ENCODE measurements at places on chromosomes 13 and 19. TPM values are rescaled to one million over a fixed set of nuclear protein-coding genes. Genes with fewer than 3 reads are reported as not detected.
A peak's percentile ranks its signal among the peaks of the same experiment; 100 is the strongest.

The DMPK gene
- total RNA-seq = 464 TPM

The KLF2 gene
- 29.4 TPM for total RNA-seq

The ZNF534 gene
- total RNA-seq = not detected

The SMIM44 gene
- total RNA-seq = not detected

The NKG7 gene
- total RNA-seq = 0.58 TPM

The PLEKHA4 gene
- total RNA-seq = 12.5 TPM

The ANGPTL8 gene
- not detected for total RNA-seq

The SMIM7 gene
- 73.4 TPM for total RNA-seq

The POSTN gene
- total RNA-seq = 119 TPM

The CALR3 gene
- not detected for total RNA-seq

The CKAP2 gene
- total RNA-seq = 3.9 TPM

The ZNF528 gene
- 21.1 TPM for total RNA-seq

The ZNF823 gene
- total RNA-seq = 8.3 TPM

The SKA3 gene
- total RNA-seq = 0.27 TPM

The FCAR gene
- not detected for total RNA-seq

DNA sequence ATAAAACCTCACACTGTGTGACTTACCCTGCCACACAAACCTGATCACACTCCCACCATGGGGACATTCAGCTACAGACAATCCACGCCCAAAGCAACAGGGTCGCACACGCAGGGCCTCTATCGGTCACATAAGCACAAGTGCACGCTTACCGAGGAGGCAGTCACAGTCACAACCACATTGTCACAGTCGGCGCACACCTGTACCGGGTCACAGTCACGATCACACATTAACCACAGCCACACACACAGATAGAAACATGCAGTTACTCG, 579 bp downstream of the ZNF566 start:
- no peak for ATAC-seq

DNA sequence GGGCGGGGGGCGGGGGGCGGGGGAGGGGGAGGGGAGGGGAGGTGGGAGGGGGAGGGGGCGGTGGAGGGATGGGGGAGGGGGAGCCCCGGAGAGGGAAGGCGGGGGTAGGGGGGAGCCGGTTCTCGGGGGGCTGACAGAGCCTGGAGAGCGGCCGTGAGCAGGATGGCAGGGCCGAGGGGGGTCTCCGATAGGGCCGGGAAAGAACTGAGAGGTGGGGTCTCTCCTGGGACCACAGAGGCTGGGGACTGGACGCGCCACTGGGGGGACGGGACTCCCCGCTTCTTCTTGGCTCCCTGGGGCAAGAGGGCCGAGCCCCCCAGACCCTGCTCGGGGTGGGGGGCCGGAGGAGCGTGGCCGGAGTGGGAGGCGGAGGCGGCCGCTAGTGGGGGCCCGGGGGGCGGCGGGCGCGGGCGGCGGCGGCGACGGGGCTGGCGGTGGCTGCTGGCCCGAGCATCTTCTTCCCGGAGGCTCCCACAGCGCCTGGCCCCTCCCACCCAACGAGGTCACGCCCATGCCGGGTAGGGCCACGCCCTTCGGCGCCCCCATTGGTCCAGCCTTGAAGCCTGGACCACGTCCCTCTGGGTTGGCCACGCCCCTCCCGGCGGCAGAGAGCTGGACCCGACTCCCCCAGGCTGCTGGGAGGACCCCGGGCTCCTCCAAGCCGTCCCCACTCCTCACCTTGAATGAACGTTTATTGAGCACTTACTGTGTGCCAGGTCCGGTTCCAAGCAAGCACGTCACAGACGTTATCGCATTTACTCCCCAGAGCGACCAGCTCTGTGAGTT, at the start of gene NOVA2:
Gene NOVA2 (minus strand): TSS at position 313 of the 786 bp plus-strand sequence. CDS start 514 bp downstream, outside the sequence.
- peak; percentile 82 for ATAC-seq

GRCh38 chr13:44895264-44895952, 93.9 kb downstream of the NUFIP1 start:
- no peak for ATAC-seq

- no peak for ATAC-seq
Measured at GRCh38 chr13:79709471-79709870, 228.5 kb downstream of the NDFIP2 start.

- ATAC-seq = no peak
Measured at GRCh38 chr19:31506102-31506501, 156.9 kb upstream of the TSHZ3 start.

- peak; percentile 34 for ATAC-seq
Measured at GRCh38 chr13:97240788-97241734, 18.9 kb downstream of the MBNL2 start.

DNA sequence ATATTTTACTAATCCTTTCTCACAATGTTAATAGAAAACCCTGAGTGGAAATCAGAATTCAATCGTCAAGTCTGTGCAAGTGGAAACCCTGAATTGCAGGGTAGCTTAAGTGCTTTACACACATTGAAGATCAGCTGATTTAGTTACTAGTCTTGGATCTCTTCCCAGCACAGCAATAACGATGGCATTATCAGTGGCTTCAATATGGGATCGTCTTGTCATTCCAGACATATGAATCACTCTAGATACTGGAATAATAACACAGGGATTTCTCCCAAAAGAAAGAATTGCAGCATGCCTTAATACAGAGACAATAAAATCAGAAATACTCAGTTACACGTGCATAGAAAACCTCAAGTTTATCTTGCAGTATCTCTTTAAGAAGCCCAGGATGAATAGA, 12.6 kb upstream of the METTL21C start:
- no peak for ATAC-seq

DNA sequence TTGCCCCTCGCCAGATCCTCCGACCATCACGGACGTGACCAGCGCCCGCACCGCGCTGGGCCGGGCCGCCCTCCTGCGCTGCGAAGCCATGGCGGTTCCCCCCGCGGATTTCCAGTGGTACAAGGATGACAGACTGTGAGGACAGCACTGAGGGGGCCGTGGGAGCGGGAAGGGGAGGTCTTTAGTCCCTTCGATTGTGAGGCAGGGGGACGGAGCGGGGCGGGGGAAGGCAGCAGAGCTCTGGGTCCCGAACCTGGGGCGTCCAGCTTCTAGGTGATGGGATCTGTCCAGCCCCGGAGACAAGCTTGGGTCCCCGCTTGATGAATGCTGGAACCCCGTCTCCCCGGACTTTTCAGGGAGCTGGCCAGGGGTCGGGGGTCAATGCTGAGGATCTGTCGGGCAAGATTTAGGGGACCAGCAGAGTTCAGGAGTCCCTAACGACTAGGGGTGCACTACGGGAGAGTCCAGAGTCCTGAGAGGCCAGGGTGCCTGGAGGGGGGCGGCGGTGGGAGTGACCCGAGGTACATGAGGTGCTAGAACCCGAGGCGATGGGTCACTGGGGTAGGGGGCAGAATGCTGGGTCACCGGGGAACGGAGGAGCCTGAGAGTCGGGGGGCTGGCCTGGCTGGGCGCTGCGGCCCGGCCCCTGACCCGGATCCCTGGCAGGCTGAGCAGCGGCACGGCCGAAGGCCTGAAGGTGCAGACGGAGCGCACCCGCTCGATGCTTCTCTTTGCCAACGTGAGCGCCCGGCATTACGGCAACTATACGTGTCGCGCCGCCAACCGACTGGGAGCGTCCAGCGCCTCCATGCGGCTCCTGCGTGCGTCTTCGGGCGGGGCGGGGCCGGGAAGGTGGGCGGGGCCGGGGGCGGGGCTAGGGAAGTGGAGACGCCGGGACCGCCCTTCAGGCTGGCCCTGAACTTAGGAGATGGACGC, 14.6 kb downstream of the VSIG10L start:
- peak; percentile 43 for ATAC-seq

DNA sequence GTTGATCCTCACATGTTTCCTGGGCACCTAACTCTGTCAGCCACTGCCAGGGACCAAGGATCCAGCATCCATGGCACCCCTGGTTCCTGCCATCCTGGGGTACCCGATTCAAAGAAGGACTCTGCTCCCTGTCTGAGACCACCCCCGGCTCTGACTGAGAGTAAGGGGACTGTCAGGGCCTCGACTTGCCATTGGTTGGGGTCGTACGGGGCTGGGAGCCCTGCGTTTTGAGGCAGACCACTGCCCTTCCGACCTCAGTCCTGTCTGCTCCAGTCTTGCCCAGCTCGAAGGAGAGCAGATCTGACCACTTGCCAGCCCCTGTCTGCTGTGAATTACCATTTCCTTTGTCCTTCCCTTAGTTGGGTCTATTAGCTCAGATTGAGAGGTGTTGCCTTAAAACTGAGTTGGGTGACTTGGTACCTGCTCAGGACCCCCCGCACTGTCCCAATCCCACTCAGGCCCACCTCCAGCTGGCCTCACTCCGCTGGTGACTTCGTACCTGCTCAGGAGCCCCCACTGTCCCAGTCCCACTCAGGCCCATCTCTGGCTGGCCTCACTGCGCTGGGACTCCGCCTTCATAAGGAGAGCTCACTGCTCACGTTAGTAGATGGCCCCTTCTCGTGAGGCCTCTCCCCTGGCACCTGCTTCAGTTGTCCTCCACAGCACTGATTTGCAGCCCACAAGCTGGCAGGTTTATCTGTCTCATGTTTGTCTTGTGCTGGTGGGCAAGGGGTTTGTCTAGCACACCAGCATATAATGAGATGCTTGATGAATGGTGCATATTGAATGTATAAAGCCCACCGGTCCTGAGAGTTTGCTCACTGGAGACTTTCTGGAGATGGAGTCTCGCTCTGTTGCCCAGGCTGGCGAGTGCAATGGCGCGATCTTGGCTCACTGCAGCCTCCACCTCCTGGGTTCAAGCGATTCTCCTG, 3.9 kb downstream of the RPL28 start:
- no peak for ATAC-seq

DNA sequence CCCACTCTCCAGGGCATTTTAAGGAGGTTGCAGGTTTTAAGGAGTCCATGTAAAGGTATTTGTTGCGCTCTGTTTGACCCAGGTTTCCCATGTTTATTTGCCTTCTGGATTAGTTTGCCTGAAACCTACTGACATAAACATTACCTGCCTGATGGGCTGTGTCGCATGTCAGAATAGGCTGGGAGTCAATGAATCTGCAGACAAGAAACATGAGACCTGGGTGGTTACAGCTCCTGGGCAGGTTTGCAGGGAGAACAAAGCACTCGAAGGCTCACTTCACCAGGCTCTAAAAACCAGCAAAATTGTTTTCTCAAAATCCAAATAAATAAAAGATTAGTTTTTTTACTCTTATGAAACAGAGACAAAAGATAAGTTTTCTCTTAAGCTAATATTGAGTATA, 114.4 kb upstream of the SERTM1 start:
- ATAC-seq = no peak

- ATAC-seq = no peak
Measured at GRCh38 chr13:86464193-86464592, 665.0 kb upstream of the SLITRK6 start.

- ATAC-seq = peak; percentile 82
Measured at GRCh38 chr13:23979361-23980159, 82.3 kb upstream of the C1QTNF9B start.

- ATAC-seq = no peak
Measured at GRCh38 chr19:8421484-8422461, 8.7 kb downstream of the MARCHF2 start.

DNA sequence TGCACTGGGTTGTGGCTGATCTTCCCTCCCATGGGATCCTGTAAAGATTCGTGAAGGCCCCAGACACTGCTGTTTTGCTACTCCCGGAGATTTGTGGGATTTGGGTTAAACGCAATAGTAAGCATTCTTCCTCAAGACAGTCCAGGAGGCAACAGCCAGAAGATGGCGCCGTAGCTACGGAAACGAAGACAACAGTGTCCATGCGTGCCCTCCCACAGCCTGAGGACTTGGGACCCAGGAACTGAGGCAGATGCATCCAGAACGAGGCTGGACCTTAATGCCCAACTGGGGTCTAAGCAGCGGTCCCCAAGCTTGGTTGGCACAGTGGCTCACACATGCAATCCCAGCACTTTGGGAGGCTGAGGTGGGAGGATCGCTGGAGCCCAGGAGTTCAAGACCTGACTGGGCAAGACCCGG, 57.6 kb upstream of the ZNF507 start:
- ATAC-seq = peak; percentile 69

DNA sequence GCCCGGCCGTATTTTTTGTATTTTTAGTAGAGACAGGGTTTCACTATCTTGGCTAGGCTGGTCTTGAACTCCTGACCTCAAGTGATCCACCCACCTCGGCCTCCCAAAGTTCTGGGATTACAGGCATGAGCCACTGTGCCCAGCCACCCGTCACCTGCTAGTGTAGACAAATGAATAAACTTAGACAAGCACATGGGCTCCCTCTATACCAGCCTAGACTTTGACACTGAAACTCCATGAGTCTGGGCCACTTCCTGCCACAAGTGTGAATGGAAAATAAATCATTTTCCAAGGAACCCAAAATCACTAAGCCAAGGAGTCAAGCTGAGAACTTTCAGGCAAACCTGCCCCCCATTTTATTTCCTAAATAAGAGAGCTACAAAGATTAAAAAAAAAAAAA, 27.0 kb upstream of the TPT1 start:
- ATAC-seq = no peak

- no peak for ATAC-seq
Measured at GRCh38 chr13:44365008-44365407, 8.6 kb upstream of the SERP2 start.

- no peak for ATAC-seq
Measured at GRCh38 chr19:23974941-23975340, 60.3 kb downstream of the ZNF726 start.

- ATAC-seq = peak; percentile 72
Measured at GRCh38 chr13:77329133-77329910, 2.4 kb upstream of the MYCBP2 start.

- peak; percentile 89 for ATAC-seq
Measured at GRCh38 chr19:6056801-6057650, 53.3 kb downstream of the RFX2 start.

- ATAC-seq = no peak
Measured at GRCh38 chr13:66323745-66324347, 906.3 kb downstream of the PCDH9 start.

DNA sequence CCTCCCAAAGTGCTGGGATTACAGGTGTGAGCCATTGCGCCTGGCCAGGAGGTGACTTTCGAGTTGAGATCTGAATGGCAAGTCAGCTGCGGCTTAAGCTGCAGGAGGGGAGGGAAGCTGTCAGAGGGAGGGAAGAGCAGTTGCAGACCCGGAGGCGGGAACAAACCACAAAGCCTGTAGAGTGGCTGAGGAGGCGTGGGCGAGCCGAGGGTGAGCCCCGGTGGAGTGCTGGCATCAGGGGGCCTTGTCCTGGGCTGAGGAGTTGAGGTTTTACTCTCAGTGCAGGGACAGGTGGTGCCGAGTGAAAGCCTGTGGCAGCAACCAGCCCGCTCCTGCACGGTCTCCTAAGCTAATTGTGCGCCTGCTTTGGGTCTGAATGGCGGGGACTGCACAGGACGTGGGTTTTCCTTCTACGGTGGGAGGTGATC, 24.2 kb downstream of the PPP1R37 start:
- ATAC-seq = no peak

All from gastroesophageal sphincter (tissue), 4 donors.